ENCODE measurements at places on chromosomes 1 and 21.

DNA sequence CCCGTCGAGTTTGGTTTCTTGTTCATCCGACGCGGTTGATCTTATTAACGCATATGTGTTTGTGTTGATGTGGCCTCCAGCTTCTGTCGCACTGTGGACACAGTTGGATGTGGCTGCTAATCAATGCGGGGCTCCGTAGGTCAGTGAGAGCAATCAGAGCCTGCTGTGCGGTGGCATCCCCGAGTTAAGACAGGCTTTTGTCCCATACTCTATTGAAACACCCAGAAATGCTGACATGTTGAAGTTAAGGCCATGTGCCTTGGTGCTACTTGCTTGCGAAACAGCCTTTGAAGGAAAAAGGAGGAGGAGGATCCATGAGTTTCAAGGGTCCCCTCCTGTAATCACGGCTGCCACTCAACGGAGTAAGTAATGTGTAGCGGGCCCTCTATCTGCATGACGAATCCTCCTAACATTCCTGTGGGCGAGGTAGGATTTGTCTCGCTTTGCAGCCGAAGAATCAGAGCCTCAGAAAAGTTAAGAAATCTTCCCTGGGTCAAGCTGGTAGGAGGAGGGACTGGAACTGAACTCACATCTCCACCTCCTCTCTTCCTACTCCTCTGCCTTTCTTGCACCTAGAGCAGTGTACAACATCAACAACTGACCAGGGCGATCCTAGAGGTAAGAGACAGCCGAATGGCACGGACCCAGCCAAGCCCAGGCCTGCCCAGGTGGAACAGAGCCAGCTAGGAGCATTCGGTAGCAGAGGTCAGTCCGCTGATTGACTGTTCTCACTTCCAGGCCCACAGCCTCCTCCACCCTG is 19.5 kb downstream of the PDE9A start:
- DNase-seq = no peak

GRCh38 chr1:30270461-30270860 is 452.9 kb downstream of the MATN1 start:
- no peak for DNase-seq

DNA sequence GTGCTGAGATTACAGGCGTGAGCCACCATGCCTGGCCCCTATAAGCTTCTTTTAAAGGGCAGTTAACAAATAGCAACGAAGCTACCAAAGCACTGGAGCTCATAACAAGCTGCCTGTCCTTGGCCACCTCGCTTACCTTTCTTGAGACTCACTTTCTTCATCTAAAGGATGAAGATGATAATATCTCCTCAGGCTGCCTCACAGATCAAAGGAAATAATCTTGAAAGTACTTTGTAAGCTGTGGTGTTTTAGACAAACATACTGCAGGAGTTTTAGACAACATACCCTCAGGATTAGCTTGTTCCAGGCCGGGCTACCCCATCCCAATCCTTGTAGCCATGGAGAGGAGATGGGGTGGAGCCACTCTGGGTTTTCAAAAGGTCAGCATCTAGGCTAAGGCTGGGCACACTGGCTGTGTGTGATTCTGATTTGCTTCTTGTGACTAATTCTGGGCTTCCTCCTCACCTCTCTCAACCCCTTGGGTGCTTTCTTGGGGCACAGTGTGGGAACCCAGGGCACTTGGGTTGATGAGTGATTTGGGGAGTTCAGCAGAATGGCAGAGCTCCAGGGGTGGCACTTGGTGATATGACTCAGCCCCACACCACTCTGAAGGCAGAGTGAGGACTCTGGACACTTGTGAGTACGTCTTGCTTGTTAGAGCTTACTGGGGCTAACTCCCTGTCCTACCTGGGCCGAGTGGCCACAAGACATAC is 5.2 kb downstream of the GPR25 start:
- peak; percentile 21 for DNase-seq

DNA sequence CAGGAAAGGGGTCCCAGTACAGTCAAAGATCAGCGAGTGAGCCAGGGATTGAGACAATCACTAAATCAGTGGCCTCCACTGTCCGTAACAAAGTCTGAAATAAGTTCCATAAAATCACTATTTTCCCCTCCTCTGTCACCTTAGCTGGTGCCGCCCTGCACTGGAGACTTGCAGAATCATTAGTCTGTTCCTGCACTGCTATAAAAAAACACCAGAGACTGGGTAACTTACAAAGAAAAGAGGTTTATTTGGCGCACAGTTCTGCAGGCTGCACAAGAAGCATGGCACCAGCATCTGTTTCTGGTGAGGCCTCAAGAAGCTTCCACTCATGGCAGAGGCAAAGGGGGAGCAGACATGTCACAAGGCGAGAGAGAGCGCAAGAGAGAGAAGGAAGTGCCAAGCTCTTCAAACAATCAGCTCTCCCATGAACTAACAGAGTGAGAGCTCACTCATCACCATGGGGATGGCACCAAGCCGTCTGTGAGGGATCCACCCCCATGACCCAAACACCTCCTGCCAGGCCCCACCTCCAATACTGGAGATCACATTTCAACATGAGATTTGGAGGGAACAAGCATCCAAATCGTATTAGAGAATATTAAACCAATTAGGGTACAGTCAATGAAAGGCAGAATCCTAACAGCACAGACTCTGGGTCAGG is 129.8 kb upstream of the TIAM1 start:
- no peak for DNase-seq

DNA sequence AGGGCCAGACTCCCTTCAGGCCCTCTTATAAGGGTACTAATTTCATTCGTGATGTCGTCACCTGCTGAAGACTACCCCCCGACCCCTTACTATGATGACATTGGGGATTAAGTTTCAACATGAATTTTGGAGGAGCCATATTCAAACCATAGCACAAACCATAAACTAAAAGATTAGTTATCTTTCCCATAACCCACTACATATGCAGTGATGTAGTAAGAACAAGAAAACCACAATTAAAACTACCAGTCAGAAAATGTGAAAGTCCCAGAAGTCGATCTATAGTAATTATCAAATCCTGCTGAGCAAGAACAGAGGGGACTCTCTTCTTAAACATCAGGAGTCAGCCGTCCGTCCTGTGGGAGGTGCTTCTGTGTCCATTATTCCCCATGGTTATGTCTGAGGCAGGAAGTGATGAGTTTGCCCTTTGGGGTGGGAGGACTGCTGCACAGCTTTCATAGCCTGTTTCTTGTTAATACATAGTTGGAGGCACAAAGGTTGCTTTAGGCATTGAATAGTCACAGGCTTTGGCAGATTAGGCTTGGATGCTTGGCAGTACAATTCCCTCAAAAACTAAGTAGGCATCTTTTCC is 35.9 kb upstream of the PTGFRN start:
- no peak for DNase-seq

- DNase-seq = no peak
Observed at GRCh38 chr1:4531842-4532241, 122.6 kb upstream of the AJAP1 start.

DNA sequence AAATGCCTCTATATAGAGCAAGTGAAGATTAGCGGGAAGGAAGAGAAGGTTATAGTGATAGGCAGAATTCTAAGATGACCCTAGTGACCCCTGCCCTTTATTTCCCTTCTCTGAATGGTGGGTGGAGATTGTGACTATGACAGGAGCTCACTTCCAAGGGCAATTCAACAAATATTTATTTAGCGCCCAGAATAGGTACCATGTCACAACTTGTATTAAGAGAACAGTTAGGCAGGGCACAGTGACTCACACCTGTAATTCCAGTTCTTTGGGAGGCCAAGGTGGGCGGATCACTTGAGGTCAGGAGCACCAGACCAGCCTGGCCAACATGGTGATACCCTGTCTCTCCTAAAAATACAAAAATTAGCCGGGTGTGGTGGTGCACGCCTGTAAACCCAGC is 236.0 kb upstream of the POGK start:
- DNase-seq = no peak

Measured in stimulated activated naive CD4-positive, alpha-beta T cell (primary cell).